ENCODE measurements at places on chromosomes 13 and 19. TPM values are rescaled to one million over a fixed set of nuclear protein-coding genes. Genes with fewer than 3 reads are reported as not detected.

- no peak overlapping the region for H3K4me3 ChIP-seq
- H3K36me3 ChIP-seq, result peaks cover 6% of the 10 kb centered on the region
- H3K27ac ChIP-seq, result peak overlapping the region; percentile 59
- H3K4me1 ChIP-seq, result peaks cover 31% of the 10 kb centered on the region
- no peak for DNase-seq
- H3K27me3 ChIP-seq, result no peaks in the 10 kb centered on the region
These were observed 5.7 kb downstream of the ADPRHL1 start for GRCh38 chr13:113447596-113447995.

- H3K27me3 ChIP-seq, result no peaks in the 10 kb centered on the region
- H3K36me3 ChIP-seq, result no peaks in the 10 kb centered on the region
- no peak for DNase-seq
- no peak overlapping the region for H3K27ac ChIP-seq
These were observed 97.0 kb downstream of the ABCC4 start for GRCh38 chr13:95204231-95204765.

The SSC5D gene
- total RNA-seq, result 0.89 TPM

GRCh38 chr13:28621449-28621848, 37.5 kb upstream of the POMP start:
- H3K36me3 ChIP-seq, result no peaks in the 10 kb centered on the region
- no peak overlapping the region for H3K4me3 ChIP-seq
- H3K4me1 ChIP-seq, result no peaks in the 10 kb centered on the region
- DNase-seq, result peak; percentile 45
- H3K27me3 ChIP-seq, result no peaks in the 10 kb centered on the region

The FFAR2 gene
- total RNA-seq, result not detected

The OVOL3 gene
- total RNA-seq, result not detected

DNA sequence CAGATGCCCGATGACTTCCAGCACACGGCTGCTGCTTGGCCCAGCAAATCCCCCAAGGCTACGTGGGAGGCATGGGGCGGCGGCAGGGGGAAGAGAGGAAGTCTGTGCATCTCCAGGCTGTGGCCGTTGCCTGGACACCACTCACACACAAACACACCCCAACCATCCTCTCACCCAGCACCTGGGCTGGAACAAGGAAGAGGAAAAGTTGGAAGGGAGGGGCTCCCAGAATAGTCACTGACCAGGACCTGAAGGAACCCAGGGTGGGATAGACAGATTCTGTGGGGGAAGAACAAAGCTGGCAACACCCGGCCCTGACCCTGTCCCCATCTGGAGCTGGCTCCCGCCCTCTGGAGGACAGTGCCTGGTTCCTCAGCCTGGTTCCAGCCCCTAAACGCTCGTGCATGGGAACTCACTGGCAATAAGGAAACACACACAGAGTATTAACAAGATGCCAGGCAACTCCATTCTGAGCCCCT, 11.2 kb downstream of the PPP6R1 start:
- H3K36me3 ChIP-seq, result peaks cover 29% of the 10 kb centered on the region
- no peak for DNase-seq
- H3K4me1 ChIP-seq, result peaks cover 9% of the 10 kb centered on the region
- no peak overlapping the region for H3K4me3 ChIP-seq

DNA sequence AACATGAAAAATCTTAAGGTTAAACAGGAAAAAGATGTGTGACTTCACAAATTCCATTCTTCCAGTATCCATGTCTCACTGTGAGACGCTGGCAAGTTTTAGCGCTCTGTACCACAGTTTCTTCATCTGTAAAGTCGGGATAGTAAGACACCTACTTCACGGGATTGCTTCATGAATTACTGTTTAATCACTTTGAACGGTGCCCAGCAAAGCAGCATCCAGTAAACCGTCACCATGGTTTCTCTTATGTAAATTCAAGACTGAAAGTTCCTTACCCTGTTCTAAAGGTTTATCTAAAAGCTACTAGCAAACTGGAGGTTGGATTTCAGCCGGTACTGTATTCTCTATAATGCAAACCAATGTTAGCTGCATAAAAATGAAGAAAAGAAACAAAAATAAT, 53.5 kb downstream of the KATNAL1 start:
- H3K27me3 ChIP-seq, result no peaks in the 10 kb centered on the region
- no peak overlapping the region for H3K27ac ChIP-seq
- DNase-seq, result no peak
- no peaks in the 10 kb centered on the region for H3K36me3 ChIP-seq
- no peak overlapping the region for H3K4me3 ChIP-seq

The GPALPP1 gene
- total RNA-seq, result 38.7 TPM

The TIMM50 gene
- 80.4 TPM for total RNA-seq

Measured in cardiac muscle cell (in vitro differentiated cells and primary cell).